ENCODE measurements at places on chromosomes 1 and 21. TPM values are rescaled to one million over a fixed set of nuclear protein-coding genes. Genes with fewer than 3 reads are reported as not detected.

DNA sequence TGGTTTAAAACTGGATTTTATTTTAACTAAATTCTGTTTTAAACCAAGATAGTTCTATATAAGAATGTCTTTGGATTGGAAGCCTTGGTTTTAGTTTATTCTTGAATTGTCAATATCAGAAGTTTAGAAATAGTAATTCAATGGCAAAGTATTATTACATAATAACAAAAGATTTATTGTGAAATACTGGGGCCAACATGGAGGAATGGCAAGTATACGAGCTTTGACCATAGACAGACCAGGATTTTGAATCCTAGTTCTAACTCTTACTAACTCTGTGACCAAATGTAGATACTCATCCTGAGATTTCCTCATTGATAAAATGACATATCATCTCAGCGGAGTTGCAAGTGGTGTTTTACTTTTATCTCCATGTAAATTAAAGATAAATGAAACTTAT is 63.3 kb downstream of the CAMSAP2 start:
- H3K4me3 ChIP-seq = no peak overlapping the region
- peaks cover under 1% of the 10 kb centered on the region for H3K36me3 ChIP-seq
- peaks cover 3% of the 10 kb centered on the region for H3K4me1 ChIP-seq
- H3K27ac ChIP-seq = no peak overlapping the region
- no peaks in the 10 kb centered on the region for H3K27me3 ChIP-seq
- no peak for DNase-seq

The PLA2G2C gene
- not detected for total RNA-seq

The MAP1LC3C gene
- total RNA-seq = 8.8 TPM

DNA sequence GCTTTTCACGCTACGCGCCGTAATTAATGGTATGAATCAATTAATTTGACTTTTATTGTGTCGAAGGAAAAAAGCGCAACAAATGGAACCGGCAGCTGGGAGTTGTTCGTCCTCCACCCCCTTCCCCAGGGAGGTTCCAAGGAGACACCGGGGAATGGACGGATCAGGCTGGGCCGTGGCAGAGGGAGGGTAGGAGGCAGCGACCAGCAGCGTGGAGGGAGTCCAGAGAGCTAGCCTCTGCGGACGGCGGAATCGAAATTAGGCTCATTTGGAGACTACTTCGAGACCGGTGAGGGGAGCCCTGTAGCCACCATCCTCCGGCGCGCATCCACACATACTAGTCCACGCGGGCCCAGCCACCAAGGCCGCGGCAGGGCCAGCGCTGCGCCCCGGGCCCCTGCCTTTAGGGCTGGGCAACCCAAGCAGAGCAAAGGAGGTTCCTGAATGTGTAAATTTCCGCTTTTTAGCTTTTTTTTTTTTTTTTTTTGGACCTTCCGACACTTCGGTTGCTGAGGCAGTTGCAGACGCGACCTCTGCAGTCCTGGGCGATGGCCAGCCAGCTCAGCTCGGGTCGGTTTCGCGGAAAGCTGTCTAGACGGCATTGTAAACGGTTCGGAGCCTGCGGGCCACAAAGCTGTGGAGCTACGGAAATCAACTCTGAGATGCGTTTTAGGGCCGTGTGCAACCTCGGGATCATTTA is 2.2 kb upstream of the FOXD3 start:
- H3K36me3 ChIP-seq = no peaks in the 10 kb centered on the region
- no peak overlapping the region for H3K4me3 ChIP-seq
- no peak overlapping the region for H3K27ac ChIP-seq
- H3K27me3 ChIP-seq = peaks cover 100% of the 10 kb centered on the region
- H3K4me1 ChIP-seq = peaks cover 15% of the 10 kb centered on the region
- DNase-seq = no peak

DNA sequence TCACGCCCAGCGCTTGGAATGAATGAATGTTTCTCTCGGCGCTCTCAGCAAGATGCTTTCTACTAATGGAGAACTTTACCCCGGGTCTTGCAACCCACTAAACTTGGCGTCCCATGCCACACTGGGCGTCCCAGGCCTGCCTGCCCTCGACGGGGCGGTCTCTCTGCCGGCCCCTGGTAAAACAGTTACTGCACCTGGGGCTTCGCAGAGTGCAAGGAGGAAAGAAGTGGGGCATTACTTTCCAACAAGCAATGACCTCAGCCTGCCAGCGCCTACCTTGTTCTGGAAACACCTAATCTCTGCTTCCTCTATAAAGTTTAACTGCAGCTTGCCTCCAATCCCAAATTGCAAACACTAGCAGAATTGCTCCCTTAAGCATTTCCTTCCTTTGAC is 27.8 kb upstream of the NFIA start:
- peak overlapping the region; percentile 79 for H3K4me3 ChIP-seq
- no peaks in the 10 kb centered on the region for H3K27me3 ChIP-seq
- peak overlapping the region; percentile 97 for H3K27ac ChIP-seq
- H3K4me1 ChIP-seq = peaks cover 32% of the 10 kb centered on the region
- DNase-seq = peak; percentile 57

The RPS8 gene
- total RNA-seq = 1,269 TPM

- H3K36me3 ChIP-seq = no peaks in the 10 kb centered on the region
- H3K27me3 ChIP-seq = no peaks in the 10 kb centered on the region
- H3K4me1 ChIP-seq = no peaks in the 10 kb centered on the region
These were observed 421.2 kb upstream of the DAB1 start for GRCh38 chr1:57845041-57845440.

GRCh38 chr1:41537788-41538351 is 53.4 kb upstream of the EDN2 start:
- peak overlapping the region; percentile 74 for H3K27ac ChIP-seq
- H3K4me3 ChIP-seq = no peak overlapping the region
- H3K36me3 ChIP-seq = no peaks in the 10 kb centered on the region
- DNase-seq = peak; percentile 90

The SH3BGRL3 gene
- total RNA-seq = 23.0 TPM

Data from psoas muscle (tissue), 8 donors.